ENCODE measurements at places on chromosomes 4 and X.

GRCh38 chr4:81346719-81347118 is 125.0 kb downstream of the RASGEF1B start:
- no peak for DNase-seq

- DNase-seq: no peak
These were observed 64.0 kb downstream of the SOX3 start for GRCh38 chrX:140440876-140441275.

DNA sequence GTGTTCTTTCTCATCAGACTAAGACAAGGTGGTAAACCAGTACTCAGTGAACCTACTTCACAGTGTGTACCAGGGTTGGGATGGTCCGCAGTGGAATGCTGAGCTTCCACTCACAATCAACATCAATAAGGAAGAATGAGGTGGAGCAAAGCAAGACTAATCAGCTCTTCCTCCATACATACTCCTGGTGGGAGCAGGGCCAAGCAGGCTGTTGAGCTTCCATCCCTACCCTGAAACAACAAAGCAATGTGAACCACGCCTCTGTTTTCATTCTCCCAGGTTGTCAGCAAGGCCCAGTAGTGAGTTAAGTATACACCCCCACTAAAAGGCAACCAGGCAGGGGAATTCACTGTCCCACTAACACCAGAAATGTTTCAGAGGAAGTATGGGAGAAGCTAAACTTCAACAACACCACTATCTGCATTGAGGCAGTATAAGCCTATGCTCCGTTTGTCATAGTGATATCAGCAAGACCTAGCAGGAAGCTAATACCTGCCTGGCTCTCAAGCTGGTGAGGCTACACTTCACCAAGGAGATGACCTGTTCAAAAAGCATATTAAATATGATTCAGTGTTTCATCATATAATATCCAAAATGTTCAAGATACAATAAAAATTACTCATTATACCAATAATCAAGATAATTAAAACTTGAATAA is 109.5 kb downstream of the DDX60 start:
- no peak for DNase-seq

DNA sequence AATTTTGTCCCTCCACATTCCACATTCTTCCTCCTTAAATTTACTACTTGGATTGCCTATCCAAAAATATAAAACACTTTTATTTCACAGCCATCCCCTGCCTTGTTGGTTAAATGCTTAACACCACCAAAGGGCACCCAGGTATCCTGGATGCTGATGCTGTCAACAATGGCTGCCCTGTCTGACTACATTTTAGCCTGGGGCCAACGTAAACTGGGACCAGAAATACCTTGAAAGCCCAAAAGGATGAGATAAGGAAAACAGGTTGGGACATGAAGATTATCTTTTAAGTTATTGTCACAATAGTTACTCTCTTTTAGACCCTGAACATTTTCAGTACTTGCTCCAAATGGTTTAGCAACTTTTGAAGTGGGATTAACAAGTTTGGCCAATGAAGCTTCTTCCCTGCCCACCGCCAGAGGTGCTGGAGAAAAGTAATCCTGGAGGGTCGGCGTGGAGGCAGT is 775 bp upstream of the YIPF6 start:
- no peak for DNase-seq

DNA sequence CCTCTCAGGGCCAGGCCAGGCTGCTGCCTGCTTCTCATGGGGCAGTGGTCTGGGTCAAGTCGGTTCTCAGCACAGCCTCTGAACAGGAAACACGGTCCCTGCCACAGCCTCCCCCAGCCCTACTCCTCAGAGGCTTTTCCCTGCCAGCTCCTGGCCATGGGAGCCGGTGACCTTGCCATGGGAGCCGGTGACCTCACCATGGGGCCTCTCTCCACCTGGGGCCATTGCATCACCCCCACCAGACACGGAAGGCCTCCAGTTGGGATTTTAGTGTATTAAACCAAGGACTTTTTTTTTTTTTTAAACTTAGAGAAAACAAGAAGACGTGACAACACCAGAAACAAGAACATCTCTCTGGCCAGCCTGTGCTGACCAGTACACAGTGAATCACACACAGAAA is 25.6 kb downstream of the ETDB start:
- no peak for DNase-seq

Measured in activated CD8-positive, alpha-beta memory T cell treated with anti-CD3 and anti-CD28 coated beads for 1 hour (primary cell).